ENCODE measurements at places on chromosomes 2 and 18. TPM values are rescaled to one million over a fixed set of nuclear protein-coding genes. Genes with fewer than 3 reads are reported as not detected.
A peak's percentile ranks its signal among the peaks of the same experiment; 100 is the strongest.

DNA sequence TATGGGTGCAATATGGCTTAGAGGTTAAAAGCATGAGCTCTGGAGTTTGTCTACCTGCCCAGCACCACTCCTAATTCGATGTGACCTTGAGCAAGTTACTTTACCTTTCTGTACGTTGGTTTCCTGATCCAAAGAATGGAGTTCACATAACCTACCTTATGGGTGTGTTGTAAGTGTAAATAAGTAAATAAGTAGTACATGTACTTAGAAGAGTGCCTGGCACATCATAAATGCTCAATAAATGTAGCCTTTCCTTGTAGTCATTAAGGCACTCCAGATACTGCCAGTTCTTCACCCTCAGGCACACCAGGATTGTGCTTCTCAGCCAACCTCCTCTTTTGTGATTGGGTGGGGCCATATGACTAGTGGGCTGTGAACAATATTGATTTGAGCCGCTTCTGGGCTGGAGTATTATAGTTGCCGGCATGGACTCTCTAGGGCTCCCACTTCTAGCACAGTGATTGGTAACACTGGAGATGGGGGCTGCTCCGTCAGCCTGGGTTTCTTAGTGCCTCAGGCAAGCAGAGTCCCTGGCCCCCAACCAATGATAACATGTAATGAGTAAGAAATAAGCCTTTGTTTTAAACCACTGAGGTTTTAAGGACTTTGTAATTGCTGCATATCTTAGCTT is 101.7 kb upstream of the NOSTRIN start:
- no peak for DNase-seq

- DNase-seq, result no peak
These were observed 45.2 kb upstream of the ST3GAL5 start for GRCh38 chr2:85933753-85934594.

DNA sequence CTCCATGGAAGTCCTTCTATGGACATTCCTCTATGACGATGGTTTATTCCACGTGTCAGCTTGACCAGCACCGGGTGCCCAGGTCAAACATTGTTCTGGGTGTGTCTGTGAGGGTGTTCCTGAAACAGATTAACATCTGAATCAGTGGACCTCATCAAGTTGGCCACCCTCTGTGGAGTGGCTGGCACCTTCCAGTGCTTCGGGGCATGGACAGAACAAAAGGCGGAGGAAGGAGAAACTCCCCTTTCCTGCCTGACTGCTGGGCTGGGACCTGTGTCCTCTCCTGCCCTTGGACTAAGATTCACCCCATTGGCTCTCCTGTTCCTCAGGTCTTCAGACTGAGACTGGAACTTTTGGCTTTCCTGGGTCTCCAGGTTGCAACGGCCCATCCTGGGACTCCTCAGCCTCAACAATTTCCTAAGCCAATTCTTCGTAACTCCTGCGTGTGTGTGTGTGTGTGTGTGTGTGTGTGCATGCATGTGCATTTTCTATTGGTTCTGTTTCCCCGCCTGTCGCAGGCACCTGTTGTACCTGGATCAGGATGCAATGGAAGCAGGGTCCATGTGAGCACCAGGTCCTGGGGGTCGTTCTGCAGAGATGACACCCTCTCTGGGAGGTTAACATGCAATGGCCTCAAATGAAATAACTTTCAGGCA is 357.2 kb upstream of the SALL3 start:
- DNase-seq, result no peak

- no peak for DNase-seq
These were observed 21.2 kb downstream of the PTRHD1 start for GRCh38 chr2:24771764-24772586.

- no peak for DNase-seq
These were observed 73.5 kb downstream of the MDH1 start for GRCh38 chr2:63662028-63662804.

- DNase-seq, result peak; percentile 57
These were observed 26.3 kb downstream of the MRPL35 start for GRCh38 chr2:86225581-86225980.

GRCh38 chr2:143841935-143842334 is 678.0 kb downstream of the ZEB2 start:
- DNase-seq, result no peak

GRCh38 chr2:54589340-54590215 is 133.5 kb downstream of the SPTBN1 start:
- no peak for DNase-seq

GRCh38 chr2:229731916-229732315 is 17.6 kb upstream of the DNER start:
- no peak for DNase-seq

DNA sequence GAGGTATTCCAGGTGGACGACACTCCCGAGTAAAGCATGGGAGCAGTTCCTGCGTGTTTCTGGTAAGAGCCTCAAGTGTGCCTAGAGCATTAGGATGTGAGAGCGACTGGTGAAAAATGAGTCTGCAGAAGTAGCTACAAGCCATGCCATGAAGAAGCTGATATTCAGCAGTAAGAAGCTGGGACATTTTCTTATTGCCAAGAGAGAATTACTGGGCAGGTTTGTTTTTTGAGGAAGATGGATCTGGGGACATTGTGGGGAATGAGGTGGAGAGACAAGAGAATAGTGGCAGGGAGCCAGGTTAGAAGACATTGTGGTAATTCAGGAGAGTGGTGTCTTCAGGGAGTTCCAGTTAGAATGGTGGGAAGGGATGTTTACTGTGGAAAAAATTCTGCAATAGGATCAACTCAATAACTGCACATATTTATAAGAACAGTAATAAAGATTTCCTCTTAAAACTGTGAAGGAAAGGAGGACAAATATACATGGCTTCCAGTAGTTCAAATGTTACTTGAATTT is 38.2 kb downstream of the CRIM1 start:
- no peak for DNase-seq

DNA sequence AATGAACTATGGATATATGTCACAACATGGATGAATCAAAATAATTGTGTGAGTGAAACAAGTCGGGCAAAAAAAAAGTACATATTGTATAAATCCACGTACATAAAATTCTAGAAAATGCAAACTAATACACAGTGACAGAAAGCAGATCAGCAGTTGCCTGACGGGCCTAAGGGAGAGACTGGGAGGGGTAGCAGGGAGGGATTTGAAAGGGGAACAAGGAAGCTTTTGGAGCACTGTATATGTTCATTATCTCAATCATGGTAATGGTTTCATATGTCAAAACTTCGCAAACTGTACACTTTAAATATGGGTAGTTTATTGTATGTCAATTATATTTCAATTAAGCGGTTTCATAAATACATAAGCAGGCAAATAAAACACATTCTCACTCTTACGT is 153.8 kb downstream of the ANKRD44 start:
- no peak for DNase-seq

GRCh38 chr18:38933910-38934510 is 1368.4 kb upstream of the CELF4 start:
- DNase-seq, result no peak

GRCh38 chr2:162821176-162821575 is 17.4 kb downstream of the KCNH7 start:
- DNase-seq, result no peak

- no peak for DNase-seq
These were observed 2.4 kb upstream of the RPS7 start for GRCh38 chr2:3572620-3573019.

DNA sequence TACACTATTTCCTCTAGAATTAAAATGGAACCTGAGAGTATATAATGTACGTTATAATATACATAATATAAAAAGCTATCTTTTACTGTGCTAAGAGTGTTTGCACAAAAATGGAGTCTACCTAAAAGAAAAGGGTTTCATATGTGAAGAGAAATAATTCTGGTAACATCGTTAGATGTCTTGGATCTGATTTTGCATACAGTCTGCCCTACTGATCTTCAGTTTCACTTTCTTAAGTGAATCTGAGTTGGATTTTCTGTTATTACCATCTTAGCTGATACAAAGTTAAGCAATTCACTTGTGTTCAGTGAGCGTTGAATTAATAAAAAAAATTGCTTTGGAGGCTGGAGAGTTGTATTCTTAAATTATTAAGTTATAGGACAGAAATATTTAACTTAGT is 502.1 kb upstream of the TMEFF2 start:
- no peak for DNase-seq

DNA sequence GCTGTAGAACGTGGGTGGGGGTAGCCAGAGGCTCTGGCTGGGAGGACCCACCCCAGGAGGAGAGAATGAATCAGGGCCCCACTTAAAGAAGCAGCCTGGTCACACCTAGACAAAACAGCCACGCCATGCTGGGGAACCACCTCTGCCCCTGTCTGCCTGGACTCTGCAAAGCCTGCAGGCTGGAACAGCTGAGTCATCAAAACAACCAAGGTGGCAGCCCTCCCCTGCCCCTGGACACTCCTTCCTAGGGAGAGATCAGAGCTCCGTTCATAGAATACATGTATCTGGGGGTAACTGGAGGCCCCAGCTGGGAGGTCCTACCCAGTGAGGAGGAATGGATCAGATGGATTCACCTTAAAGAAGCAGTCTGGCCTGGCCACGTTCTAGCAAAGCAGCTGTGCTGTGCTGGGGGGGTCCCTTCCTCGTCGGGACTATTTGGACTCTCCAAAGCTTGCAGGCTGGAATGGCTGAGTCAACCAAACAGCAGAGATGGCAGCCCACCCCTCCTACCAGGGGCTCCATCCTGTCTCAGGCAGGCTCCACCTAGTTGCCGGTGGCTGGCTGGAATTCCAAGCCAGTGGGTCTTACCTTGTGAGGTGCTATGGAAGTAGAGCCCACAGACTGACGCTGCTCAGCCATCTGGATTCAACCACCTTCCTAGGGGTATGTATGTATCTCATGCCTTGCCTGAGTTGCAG is 50.5 kb upstream of the NT5C1B start:
- no peak for DNase-seq

DNA sequence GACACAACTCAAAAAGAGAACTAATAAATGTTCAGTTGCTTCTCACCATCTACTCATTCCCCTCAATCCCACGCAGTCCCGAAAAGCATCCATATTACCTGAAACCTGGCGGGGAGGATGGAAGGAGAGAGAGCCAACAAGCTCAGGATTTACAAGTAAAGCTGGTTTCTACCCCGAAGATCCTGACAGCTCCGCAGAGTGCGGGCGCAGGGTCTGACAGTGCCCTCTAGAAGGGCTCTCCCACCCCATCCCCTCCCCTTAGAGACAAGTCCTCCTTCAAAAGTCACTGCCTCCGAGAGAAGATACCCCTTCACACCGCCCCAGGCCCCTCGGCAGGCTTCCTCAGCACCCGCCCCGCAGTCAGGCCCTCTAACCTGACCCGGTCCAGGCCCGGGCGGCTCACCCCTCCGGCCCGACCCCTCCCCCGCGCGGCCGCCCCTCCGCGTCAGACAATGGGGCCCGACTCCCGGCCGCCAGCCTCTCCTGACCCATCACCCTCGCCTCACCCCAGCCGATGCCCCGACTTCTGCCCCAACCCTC is 550 bp downstream of the RAB1A start:
- DNase-seq, result no peak

GRCh38 chr2:47227532-47228279 is 72.6 kb upstream of the STPG4 start:
- DNase-seq, result no peak

The GAREM2 gene
- polyA plus RNA-seq, result 0.20 TPM

The SLC9A4 gene
- polyA plus RNA-seq, result not detected

The TEKT4 gene
- polyA plus RNA-seq, result 0.63 TPM

The SLC5A7 gene
- polyA plus RNA-seq, result not detected

The DCDC2C gene
- not detected for polyA plus RNA-seq
